Activated CD4-positive, alpha-beta T cell treated with anti-CD3 and anti-CD28 coated beads, Interleukin-2, amount 50 U/mL, for 24 hours (primary cell): ENCODE measurements at places on chromosomes 7 and 10.

DNA sequence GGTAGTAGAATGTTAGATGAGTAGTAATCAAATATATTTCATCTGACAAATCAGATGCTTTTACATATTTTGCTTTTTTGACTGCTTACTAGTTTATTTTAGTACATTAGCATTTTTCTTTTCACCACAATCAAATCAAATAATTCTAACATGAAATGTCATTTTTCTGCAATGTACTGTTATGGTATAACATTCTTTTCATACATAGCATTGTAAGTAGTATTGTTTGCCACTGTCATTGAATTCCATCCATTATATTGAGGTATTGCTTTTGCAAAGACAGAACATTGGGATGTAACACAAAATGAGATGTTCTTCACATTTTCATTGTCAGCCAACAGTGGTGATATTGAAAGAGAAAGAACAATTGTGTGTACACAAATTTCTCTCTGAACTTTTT is 107.4 kb downstream of the TRIL start:
- DNase-seq: no peak

GRCh38 chr7:3787717-3788264 is 486.7 kb downstream of the SDK1 start:
- no peak for DNase-seq

- DNase-seq: no peak
These were observed 81.5 kb upstream of the VIPR2 start for GRCh38 chr7:159226011-159226702.

- DNase-seq: no peak
These were observed 431.6 kb upstream of the NFE2L3 start for GRCh38 chr7:25720427-25720826.

- no peak for DNase-seq
These were observed 7.0 kb downstream of the KNDC1 start for GRCh38 chr10:133166828-133167692.

DNA sequence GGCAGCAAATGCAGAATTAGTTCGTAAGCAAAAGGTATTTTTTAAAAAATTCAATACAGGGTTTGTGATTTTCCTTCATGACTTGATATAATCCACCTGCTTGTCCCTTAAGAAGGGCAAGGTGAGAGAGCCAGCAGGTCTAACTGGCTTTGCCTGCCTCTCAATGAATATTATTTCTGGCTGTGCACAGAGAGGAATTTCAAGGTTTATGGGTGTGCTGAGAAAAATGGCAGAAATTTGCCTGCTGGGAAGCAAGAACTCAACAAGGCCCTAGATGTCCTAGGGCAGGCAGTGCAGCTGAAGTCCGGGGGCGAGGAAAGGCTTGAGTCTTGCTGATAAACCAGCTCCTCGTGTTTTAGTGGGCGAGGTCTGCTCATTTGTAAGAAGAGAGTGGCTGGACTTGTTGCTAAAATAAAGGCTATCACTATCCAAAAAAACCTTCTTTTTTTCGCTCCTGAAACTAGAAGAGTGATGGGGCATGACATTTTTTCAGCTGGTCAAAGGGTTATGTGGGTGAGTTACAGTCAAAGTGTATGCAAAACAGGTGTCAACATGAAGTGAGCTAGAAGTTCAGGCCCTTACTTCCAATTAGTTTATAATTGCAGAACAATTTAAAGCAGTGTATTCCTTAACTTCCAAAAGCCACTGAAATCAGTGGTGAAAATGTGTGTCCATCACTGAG is 385.8 kb upstream of the KLF6 start:
- no peak for DNase-seq

DNA sequence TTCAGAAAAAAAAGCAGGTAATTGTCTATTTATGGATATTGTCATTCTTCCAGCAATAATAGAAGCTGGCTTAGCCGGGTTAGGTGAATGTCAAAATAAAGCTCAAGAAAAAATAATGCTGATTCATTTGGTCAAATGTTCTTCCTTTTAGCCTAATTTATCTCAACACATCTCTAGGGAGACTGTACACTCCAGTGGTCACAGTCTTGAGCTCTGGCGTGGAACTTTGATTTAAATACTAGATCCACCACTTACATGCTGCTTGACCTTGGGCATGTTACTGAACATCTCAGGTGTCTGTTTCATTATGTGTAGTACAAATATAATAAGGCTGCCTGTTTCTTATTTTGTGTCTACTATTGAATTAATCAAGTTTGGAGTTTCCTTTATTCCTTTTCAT is 22.0 kb downstream of the PRTFDC1 start:
- DNase-seq: no peak

GRCh38 chr10:43135656-43136055 is 2.6 kb upstream of the CSGALNACT2 start:
- DNase-seq: no peak

DNA sequence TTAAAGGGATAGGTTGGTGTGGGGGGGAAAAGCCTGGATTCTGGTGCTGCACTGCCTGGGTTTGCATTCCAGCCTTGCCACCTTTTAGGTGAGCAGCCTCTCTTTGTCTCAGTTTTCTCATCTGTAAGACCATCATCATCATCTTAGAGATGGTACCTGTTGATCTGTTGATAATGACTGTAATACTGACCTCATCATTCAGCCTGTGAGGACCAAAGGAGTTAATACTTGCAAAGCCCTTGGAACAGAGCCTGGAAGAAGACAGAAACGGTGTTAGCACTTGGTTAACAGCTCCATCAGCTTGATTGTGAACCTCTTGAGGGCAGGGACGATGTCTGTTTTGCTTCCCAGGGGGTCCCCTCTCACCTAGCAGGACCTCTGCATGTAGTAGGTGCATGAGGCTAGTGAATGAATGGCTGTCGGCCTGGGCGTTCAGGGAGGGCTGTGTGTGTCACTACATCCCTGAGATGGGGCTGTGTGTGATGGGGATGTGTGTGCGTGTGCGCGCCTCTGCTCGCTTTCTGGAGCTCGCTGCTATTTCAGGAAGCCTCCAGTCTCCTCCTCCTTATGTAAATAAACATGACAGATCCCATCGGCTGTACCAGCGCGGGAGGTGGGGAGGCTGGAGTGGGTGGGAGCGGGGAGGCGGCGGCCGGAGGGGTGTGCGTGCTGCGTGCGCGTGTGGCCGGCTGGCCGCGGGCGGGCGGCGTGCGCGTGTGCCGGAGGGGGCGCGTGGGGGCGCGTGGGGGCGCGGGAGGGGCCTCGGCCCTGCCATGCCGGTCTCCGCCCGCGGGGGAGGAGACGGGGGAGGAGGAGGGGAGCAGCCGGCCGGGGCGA is 61.2 kb downstream of the NEURL1 start:
- DNase-seq: no peak

DNA sequence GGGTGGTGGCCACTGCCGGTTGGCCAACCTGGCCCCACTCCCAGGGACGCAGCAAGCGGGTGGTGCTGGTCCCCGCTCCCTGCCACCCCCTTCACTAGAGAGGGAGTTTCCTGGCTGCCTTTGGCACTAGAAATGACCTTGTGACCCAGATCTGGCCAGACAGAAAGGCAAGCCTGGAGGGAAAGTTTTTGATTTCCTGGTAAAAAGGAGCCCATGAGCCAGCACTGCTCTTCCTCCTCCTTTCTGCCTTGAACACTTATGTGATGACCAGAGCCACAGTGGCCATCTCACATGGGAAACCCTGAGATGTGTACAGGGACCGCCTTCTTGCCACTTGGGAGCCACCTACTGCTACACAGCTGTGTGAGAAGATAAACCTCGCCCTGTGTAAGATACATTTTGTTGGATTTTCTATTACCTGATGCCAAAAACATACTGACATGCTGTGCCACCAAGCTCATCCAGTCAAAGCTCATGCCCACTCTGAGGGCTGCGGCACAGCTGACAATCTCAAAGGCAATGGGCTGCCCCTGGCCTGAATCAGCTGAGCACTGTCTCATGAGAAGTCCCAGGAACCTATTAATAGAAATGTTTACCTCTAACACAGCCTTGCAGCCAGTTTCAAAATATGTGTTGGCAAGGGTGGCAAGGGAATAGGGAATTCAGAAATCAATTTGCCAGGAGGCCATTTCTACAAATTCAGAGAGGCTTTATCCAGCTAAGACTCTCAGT is 94.0 kb downstream of the CYTH3 start:
- DNase-seq: no peak

- no peak for DNase-seq
These were observed 2.7 kb downstream of the LHPP start for GRCh38 chr10:124464028-124464965.

- no peak for DNase-seq
These were observed 307.8 kb downstream of the GPR37 start for GRCh38 chr7:124457841-124458240.

- DNase-seq: no peak
These were observed 130.9 kb downstream of the PTPN20 start for GRCh38 chr10:47042199-47042473.

GRCh38 chr7:43179393-43179792 is 66.9 kb downstream of the HECW1 start:
- DNase-seq: no peak

- no peak for DNase-seq
These were observed 256.7 kb upstream of the DGKB start for GRCh38 chr7:15159261-15159660.

- peak; percentile 46 for DNase-seq
These were observed 2.2 kb upstream of the CUX1 start for GRCh38 chr7:101814991-101815825.

GRCh38 chr7:30225863-30226613 is 58.4 kb upstream of the ZNRF2 start:
- DNase-seq: no peak

GRCh38 chr10:44864051-44864450 is 47.1 kb upstream of the TMEM72 start:
- DNase-seq: no peak

DNA sequence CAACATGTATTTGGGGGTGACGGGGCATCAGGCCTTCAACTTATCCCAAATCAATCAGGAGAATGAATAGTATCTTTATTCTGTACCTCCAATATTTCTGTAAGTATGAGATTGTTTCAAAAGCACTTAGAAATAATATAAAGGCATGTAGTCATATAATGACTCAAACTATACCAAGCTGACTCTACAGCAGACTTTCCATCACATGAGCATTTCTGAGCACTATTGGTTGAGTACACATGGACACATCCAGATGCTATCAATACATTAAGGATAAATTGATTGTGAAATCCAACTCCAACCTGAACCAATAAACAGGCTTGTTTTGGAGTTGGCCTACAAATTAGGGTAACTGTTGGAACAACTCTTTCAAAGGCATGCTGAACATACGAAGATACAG is 229.4 kb downstream of the SFMBT2 start:
- DNase-seq: no peak

DNA sequence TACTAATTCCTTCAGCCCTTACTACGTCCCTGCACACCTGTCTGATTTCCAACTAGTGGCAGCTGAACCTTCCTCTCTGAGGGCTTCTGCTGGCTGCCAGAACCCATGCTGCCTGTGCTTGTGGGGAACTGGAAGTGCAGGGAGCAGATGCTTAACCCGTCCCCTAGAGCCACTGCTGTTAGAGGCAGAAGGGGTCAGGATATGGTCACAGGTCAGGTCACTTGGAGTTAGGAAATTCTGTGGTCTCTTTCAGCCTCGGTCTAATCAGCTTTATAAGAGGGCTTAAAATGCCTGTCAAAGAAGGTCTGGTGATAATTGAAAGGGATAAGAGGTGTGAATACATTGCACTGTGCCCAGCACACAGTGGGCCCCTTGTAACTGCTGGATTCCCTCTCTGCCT is 82.0 kb downstream of the PLPP4 start:
- no peak for DNase-seq

- DNase-seq: no peak
These were observed 17.9 kb downstream of the RTKN2 start for GRCh38 chr10:62250594-62251198.
